T-helper 17 cell (primary cell): ENCODE measurements at places on chromosomes 1 and 21. TPM values are rescaled to one million over a fixed set of nuclear protein-coding genes. Genes with fewer than 3 reads are reported as not detected.

DNA sequence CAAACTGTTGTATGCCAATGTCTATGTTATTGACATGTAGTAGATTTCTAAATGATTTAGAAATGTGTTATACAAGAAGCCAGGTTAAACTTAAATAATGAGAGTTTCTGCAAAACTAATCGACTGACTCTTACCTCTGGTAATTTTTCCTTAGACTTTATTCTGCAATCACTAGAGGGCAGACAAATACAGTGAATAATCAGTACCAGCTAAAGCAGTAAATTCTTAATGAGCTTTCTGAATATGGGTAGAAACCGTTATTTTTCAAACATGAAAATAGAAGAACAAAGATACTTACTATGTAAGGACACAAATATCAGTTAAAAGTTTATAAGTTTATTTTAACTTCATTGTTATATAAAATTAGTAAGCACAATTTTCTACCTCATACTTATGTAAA lies 97.9 kb upstream of the RGS1 start:
- DNase-seq, result no peak

DNA sequence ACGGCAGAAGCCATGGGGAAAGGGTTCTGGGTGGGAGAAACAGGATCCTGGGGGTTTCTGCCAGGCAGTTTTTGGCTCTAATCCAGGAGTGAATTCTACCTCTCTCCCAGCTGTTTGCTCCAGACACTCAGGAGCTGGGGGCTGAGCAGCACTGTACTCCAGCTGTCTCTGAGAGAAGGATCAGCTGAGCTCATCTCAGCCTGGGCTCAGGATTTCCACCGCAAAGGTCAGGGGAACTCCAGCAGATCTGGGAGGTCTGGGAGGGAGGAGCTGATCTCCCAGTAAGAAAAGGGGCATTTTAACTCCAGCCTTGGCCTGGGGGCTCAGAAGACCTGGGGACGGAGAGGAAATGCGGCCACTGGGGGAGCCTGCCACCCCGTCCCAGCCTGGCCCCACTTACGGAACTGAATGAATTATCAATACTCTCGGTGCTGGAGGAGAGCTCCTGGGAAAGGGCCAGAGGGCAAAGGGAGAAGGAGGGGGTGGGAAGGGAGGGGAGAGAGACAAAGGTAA lies 17.3 kb downstream of the PI4KB start:
- DNase-seq, result no peak

LRRC39 gene
- total RNA-seq, result 0.97 TPM

CELA3B gene
- total RNA-seq, result not detected

DNA sequence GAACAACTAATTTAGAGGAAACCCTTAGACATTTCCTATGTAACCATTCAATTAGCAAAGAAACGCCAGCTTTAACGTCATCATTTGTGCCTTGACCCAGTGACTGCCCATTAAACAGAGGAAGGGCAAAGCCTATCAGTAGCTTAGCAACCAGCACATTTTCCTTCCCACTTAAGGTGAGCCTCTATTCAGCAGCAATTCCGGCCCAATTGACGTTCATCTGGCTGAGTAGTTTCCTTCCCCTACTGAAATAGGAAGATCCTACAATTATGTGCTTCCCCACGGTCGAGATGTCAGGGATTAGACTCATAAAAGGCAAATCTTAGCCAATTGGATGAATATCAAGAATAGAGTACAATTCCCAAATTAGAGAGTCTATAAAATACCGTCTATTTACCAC lies 482.1 kb upstream of the ADAMTS5 start:
- no peak for DNase-seq

MRAP gene
- not detected for total RNA-seq

IFNAR2 gene
- total RNA-seq, result 40.5 TPM

ADAM30 gene
- total RNA-seq, result not detected

- DNase-seq, result no peak
Measured at GRCh38 chr1:229669333-229669732, 43.3 kb downstream of the URB2 start.

- no peak for DNase-seq
Measured at GRCh38 chr1:116110567-116111523, at the start of gene MAB21L3. MAB21L3 (plus strand) TSS chr1:116111399; CDS start chr1:116112616, 1,217 bp downstream.

DNA sequence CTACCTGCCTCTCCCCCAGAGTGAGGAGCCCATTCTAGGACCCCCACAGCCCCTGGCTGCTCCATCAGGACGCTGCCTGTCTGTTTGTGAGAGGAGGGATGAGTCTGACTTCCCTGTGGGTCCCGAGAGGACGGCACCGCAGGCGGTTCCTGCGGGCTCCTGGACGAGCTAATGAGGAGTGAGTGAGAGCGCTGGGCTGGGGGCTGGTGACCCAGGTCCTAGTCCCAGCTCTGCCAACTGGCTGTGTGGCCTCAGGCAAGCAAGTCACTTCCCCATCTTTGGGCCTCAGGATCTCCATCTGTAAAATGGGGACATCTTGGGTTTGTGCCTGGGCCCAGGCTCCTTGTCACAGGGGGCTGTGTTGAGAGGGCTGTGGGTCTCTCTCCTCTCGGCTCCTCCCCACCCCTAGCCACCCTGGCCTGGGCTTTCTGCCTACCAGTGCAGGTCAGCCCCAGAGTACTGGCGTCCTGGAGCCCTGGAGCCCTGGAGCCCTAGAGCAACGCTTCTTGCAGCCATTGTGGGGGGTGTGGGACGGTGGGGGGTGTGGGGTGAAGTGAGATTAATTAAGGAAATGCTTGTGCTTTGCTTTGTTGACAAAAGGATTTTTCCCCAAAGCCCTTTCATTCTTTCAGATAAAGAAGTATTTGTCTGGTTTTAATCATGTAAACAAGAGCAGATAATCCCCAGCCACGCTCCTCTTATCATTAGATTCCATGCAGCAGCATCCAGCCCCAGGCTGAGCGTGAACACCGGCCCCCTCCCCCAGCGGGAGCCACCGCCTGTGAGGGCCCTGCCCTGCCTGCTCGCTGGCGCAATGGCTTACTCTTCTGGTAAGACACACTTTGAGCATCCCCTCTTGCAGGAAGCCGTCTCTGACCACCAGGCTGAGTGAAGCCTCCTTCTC lies 26.8 kb downstream of the SLC1A7 start:
- no peak for DNase-seq

GRCh38 chr1:178266113-178266512 lies 172.2 kb downstream of the RASAL2 start:
- no peak for DNase-seq

DNA sequence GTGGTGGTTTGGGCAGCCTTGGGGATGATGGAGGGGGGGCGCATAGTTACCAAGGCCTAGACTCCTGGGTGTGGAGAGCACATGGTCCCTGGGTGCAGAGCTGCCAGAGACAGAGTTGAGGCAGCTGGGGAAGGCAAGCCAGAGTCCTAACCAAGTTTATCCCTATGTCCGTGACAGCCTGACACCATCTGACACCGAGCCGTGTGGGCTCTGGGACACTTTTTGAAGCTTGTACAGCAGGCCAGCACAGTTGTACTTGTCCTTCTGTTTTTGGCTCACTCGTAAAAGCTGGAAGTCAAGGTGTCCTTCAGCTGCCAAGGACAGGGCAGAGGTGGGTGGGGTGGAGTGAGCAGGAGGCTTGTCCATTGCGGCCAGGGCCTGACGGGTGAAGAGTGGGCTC lies 28.5 kb downstream of the SLC26A9 start:
- DNase-seq, result no peak

DNA sequence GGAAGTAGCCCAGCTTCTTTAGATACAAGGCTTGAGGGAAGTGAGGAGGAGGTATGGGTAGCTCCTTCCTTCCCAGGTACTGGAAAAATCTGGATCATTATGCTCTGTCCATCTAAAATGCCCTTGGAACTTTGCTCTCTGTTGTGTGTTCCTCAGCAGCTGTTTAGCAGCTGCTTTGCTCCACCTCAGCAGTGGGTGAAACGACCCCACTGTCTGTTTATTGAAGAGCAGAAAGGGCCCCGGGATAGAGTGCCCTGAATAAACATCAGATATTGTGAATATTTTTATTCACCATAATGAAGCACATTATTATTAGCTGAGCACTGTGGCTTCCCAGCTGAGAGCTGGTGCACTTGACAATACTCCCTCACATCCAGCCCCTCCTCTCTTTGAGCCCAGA lies 237.9 kb downstream of the PBX1 start:
- no peak for DNase-seq

GRCh38 chr1:27427329-27427728 lies 34.9 kb downstream of the GPR3 start:
- DNase-seq, result no peak
